ENCODE measurements at places on chromosomes 1 and 21.

DNA sequence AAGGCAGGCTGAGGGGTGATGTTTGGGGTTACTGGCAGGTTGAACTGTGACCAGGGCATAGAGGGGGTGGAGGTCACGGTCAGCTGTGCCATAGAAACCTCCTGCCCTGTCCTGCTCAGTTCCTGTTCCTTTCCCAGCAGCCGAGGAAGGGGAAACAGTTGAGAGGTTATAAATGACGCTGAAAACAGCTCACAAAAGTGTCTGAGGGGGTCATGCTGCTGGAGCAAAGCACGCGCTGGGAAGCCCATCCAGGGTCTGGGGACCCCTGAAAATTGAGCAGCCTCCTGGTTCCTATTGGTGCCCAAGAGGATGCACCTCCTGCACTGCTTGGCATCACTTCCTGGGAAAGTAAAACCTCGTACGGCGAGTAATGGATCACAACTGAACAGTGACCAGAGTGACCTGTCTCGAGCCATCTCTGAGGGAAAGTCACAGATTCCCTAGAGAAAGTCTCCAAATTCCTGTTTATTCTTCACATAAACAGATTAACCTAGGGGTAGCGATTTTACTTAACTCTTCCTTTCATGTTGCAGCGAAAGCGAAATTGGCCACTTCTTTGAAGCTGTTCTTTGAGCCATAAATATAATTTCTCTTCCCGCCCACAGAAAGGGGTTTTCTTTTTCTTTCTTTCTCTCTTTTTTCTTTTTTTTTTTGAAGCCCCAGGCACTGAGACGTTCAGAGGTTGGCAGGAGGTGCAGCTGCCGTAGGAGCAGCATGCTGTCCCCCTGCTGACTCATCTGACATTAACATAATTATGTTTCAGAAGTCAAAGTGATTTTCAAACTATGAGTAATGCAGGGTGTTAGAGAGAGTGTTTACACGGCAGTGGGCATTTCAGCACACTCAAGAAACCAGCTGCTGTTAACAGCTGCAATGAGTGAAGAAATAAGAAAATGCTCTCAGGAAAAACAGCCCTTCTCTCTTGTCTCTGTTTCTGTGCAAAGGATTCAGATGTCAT lies 41.8 kb upstream of the ATF3 start:
- peak; percentile 42 for DNase-seq

DNA sequence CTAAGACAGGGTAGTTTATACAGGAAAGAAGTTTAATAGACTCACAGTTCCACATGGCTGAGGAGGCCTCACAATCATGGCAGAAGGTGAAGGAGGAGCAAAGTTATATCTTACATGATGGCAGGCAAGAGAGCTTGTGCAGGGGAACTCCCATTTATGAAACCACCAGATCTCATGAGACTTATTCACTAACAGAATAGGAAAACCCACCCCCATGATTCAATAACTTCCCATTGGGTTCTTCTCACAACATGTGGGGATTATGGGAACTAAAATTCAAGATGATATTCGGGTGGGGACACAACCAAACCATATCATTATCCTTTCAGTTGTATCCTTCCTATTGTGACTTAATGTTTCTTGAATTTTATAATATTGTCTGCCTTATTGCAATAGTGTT lies 13.4 kb upstream of the DDAH1 start:
- DNase-seq: no peak

DNA sequence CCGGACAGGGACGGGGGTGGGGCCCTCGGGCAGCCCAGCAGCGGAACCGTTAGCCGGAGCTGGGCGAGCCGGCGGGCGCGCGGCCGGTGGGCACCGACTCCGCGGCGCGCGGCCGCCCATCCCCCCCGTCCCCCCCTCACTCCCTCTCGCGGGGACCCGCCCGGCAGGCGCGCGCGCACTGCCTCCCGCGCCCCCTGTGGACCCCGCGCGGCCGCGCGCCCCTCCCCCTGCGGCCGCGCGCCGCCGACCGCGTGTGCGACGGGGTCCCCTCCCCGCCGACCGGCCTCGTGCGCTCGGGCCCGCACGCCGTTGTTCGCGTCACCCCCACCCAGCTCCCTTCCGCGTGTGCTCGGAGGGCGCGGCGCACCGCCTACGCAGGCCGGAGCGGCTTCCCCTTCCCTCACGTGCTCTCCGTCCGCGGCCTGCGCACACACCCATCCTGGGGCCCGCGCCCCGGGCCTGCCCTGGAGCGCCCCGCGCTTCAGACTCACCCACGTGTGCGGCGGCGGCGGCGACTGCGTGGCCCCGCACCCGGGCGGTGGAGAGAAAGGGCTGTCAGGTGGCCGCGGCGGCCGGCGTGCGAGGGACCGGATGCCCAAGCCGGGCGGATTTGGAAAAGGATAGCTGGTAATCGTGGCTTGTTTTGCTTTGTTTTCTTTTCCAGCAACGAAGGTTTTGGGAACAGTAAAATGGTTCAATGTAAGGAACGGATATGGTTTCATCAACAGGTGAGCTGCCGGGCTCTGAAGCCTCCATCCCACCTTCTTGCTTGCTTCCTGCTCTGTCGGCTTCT lies 717 bp downstream of the YBX1 start:
- DNase-seq: peak; percentile 99

- no peak for DNase-seq
Measured at GRCh38 chr1:66250478-66250877, 283.5 kb upstream of the SGIP1 start.

GRCh38 chr1:2115702-2116341 lies 65.6 kb downstream of the PRKCZ start:
- no peak for DNase-seq
